ENCODE measurements at places on chromosomes 1 and 21.

- DNase-seq = no peak
These were observed 287.5 kb downstream of the LRRIQ3 start for GRCh38 chr1:73910466-73910865.

DNA sequence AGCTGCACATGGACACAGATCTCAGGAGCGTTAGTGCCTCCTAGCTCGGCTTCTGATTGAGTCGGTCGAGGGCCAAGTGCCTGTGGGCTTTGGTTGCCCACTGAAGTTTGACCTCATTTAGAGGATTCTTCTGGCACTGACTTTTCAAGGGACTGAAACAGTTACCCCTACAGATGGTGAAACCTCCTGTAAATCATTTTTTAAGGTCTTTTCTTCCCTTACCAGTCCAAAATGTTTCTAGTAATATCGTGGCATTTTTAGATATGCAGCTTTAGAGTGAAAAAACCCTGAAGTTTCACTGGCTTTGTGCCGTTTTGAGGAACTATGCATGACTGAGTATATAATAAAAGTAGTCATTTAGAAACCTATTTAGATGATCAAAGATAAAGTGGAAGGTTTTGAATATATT, 34.7 kb upstream of the L1TD1 start:
- no peak for DNase-seq

DNA sequence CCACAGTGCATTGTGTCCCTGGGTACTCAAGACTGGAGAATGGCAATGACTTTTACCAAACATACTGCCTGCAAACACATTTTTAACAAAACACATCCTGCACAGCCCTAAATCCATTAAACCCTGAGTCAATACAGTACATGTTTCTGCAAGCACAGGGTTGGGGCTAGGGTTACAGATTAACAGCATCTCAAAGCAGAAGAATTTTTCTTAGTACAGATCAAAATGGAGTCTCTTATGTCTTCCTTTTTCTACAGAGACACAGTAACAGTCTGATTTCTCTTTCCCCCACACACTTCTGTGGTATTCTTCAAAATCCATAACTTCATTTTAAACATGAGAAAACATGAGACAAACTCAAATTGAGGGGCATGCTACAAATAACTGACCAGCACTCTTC, 13.9 kb downstream of the BMP8A start:
- DNase-seq = no peak

- no peak for DNase-seq
These were observed 216.1 kb upstream of the EDN2 start for GRCh38 chr1:41700581-41700980.

DNA sequence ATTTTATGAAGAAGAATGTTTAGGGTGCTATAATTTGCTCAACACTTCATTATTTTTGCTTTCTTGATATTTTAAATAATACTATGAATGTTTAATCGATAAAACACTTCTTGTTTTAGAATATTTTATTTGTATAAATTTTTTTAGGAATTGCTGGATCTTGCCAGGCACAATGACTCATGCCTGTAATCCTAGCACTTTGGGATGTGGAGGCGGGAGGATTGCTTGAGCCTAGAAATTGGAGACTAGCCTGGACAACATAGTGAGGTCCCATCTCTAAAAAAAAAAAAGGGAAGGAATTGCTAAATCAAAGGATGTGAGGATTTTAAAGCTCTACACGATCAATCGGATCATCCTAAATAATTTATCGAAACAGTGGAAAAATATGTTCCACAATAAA, 17.6 kb downstream of the RNF11 start:
- DNase-seq = no peak

DNA sequence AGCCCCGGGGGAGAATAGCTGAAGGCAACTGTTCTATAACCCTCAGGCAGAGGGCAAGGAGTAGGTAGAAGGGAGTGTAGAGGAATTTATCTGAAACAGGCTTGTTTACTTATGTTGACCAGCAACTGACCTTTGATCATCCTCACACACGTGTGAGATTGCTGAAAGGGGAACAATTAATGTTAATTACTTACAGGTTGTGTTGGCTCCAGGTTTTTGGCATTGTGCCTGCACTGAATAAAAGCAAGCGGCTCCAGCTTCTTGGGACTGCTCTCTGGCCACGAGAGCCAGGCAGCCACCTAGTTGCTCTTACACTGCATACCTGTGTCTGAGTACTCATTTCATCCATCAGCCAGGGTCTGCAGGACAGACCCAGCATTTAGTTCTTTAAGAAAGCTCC, 41.3 kb upstream of the ARHGEF10L start:
- DNase-seq = no peak

- DNase-seq = no peak
These were observed 73.5 kb downstream of the PUM1 start for GRCh38 chr1:30991862-30992606.

- no peak for DNase-seq
These were observed 14.7 kb downstream of the TIE1 start for GRCh38 chr1:43315481-43315880.

DNA sequence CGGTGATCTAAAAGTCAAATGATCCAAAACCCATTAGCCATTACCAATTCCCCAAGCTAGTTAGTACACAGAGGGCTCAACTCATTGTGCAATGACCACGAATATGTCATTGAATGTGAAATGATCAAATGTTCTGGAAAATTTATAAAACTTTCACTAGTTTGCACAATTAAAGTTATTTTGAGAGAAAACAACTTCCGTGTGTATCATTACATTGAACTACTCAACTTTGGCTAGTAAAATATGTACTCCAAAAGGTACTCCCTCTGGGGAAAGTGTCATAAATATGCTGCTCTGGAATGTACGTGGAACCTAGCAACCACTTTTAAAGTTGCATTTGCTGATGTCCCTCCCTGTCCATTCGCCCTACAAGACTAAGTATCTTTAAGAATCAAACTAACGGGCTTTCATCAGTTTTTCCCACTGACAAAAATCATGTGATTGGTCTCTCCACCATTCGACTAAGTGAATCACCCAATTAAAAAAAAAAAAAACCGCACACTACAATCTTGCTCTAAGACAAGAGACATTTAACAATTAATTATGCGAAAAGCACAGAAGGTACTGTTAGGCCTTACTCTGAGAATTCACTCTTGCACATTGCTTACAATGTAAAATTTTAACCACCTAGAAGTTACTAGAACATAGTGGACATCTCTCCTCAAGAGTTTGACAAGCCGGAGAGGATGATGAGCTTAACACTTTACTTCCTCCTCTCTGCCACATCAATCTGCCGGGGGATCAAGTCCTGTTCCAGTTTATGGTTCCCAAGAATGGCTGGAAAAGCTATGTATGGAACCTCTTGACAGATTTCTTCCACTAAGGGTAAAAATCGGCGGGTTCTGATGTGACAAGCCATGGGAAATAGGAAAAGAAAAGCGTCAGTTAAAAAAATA, 1.2 kb downstream of the ACBD3 start:
- no peak for DNase-seq

DNA sequence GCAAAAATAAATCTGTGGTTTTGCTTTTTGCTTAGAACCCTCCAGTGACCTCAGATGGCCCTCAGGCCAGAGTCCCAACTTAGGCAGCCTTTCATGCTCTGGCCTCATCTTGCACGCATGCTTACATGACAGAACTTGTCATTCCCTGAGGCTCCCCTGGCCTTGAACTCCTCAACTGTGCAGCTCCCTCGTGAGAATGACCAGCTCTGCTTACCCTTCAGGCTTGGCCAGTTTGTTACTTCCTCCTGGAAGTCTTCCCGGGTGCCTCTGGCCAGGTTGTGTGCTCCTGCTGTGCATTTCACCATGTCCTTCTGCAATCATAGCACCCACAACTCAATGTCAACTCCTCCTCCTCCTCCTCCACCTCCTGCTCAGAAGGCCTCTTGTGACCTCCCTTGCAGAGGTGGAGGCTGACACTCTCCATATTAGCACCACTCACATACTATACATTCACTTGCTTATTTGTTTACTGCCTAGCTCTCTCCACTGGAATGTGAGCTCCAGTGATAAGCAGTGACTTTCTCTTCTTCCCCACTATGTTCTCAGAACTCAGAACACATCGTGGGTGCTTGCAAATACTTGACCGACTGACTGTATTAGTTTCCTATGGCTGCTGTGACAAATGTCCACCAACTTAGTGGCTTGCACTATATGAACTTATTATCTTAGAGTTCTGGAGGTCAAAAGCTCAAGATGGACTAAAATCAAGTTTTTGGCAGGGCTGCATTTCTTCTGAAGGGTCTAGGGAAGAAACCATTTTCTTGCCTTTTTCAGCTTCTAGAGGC, 41.9 kb downstream of the RCSD1 start:
- DNase-seq = no peak

DNA sequence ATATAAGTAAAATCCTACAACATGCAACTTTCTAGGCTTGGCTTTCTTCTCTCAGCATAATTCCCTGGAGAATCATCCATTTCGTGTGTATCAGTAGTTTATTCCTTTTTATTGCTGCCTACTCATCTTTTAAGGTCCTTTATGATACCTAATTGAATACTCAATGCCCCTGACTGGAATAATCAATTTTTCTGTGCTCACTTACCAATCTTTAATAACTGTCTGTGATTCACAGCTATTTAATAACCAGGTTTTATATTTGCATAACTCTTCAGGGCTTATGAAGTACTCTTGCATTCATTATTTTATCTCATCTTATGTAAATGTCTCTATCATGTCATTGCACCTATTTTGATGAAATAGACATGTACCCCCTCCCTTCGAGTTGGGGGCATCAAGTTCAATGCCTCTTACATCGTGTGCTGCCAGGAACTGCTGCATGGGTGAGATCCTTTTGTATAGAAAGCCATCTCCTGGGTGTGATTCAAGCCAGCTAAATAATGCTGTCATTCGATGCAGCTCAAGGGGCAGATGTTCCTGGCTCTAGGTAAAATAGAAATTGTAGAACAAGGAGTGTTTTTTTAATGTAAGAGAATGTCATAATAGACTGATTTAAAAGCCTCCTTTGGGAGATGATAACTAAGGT, 222.7 kb downstream of the SLC35F3 start:
- no peak for DNase-seq

- no peak for DNase-seq
These were observed 151.7 kb downstream of the ZC3H11B start for GRCh38 chr1:219460896-219461815.

DNA sequence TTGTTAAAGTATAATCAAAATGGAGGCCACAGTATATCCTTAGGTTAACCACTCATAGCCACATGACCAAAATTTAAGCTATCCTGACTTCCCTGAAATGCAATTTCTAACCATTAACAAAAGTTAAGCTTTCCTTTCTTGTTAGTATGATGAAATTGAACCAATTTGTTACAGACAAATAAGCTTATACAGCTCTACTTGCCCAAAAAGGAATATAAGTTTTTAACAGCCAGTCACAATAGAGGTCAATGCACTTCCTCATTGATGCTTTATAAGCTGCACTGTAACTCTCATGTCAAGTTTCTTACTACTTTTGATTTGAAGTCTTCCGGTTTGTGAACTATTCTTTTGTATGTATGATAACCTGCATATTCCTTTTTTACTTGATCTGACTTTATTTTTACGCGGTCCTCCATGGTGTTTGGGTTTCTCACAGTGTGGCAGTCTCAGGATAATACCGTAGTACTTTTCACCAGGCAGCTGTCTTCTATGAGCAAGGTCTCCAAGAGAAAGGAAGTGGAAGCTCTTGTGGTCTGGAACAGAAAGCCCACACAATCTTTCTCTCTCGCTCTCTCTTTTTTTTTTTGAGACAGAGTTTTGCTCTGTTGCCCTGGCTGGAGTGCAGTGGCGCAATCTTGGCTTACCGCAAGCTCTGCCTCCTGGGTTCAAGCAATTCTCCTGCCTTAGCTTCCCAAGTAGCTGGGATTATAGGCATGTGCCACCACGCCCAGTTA, 331.6 kb downstream of the SRGAP2C start:
- DNase-seq = no peak

GRCh38 chr1:12552111-12552888, 65.7 kb downstream of the DHRS3 start:
- DNase-seq = no peak

DNA sequence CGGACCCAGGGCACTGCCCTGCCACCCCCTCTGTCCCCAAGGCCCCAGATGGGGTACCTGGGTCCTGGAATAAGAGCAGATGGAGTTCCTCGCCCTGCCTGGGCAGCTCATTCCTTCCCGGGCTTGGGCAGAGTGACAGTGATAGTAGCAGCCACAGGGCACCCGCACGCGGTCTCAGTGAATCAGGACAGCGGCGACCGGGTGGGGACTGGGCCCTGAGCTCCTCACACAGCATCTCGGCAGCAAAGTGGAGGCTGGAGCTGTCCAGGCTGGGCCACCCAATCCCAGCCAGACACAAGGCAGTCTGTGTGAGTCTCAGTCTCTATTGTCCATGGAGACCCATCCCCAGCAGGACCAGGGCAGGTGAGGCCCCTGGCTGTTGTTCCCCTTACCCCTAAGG, 37.4 kb upstream of the CCDC27 start:
- DNase-seq = no peak

- no peak for DNase-seq
These were observed 9.9 kb upstream of the ANKRD13C start for GRCh38 chr1:70364439-70364838.

- DNase-seq = no peak
These were observed 54.4 kb upstream of the SYT6 start for GRCh38 chr1:114208106-114208505.

DNA sequence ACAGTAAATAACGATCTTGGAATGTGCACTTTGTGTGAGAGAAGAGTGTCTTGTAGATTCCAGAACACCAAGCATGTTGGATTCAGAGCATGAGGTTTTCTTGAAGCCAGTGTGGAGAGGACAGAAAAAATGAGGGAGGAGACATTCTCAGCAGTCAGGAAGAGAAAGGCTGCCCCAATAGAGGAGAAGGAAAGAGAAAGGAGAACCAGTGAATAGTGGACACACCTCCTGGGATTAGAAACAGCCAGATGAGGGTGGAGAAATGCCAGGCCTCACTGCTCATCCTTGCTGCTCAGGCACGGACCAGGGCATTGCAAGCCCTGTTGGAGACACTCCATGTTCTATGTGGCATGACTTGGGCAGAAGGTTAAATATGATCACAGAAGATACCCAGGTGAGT, 69.0 kb upstream of the KAZN start:
- no peak for DNase-seq

- DNase-seq = no peak
These were observed 21.0 kb downstream of the S100A11 start for GRCh38 chr1:152015766-152016165.

GRCh38 chr1:14183329-14183728, 415.2 kb upstream of the KAZN start:
- DNase-seq = no peak

GRCh38 chr21:45379171-45379900, 25.6 kb upstream of the COL18A1 start:
- no peak for DNase-seq

- no peak for DNase-seq
These were observed 34.2 kb downstream of the IGFN1 start for GRCh38 chr1:201224666-201225370.
